ENCODE measurements at places on chromosomes 3 and 15. TPM values are rescaled to one million over a fixed set of nuclear protein-coding genes. Genes with fewer than 3 reads are reported as not detected.

GRCh38 chr3:118931996-118932395 is 102.7 kb downstream of the IGSF11 start:
- no peak for DNase-seq

GRCh38 chr3:145522893-145523651 is 637.9 kb downstream of the PLOD2 start:
- no peak for DNase-seq

DNA sequence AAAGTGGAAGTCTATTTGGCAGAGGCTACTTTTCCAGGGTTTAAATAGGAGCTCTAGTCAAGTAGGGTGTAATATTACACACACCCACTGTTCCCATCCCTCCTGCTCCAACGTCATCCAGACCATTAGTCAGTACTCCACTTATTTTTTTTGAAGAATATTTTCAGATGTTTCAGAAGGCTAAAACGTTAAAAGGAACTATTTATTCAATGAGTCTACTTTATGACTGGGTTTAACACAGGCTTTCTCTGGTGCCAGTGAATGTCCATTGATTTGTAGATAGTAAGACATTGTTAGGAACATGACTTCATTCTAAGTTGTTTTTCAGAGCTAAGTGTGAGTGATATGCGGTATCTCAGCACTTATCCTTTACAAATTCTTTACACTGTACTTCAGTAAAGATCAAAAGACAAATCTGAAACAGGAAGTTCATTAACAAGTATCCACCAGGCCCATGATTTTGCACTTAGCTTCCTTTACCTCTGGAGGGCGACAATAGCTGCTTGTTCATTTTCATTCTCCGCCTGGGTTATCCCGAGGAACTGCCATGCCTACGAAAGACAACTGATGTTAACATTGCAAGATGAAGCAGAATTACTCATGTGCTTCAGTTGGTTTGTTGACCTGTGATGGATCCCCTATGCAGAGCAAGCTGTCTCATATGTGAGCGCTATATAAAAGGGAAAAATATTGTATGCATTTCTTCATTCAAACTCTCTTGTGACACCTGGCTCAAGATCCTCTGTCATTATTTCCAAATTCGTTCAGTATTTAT is 158.7 kb downstream of the USP13 start:
- DNase-seq, result no peak

- no peak for DNase-seq
Measured at GRCh38 chr15:68271854-68272471, 5.6 kb upstream of the FEM1B start.

DNA sequence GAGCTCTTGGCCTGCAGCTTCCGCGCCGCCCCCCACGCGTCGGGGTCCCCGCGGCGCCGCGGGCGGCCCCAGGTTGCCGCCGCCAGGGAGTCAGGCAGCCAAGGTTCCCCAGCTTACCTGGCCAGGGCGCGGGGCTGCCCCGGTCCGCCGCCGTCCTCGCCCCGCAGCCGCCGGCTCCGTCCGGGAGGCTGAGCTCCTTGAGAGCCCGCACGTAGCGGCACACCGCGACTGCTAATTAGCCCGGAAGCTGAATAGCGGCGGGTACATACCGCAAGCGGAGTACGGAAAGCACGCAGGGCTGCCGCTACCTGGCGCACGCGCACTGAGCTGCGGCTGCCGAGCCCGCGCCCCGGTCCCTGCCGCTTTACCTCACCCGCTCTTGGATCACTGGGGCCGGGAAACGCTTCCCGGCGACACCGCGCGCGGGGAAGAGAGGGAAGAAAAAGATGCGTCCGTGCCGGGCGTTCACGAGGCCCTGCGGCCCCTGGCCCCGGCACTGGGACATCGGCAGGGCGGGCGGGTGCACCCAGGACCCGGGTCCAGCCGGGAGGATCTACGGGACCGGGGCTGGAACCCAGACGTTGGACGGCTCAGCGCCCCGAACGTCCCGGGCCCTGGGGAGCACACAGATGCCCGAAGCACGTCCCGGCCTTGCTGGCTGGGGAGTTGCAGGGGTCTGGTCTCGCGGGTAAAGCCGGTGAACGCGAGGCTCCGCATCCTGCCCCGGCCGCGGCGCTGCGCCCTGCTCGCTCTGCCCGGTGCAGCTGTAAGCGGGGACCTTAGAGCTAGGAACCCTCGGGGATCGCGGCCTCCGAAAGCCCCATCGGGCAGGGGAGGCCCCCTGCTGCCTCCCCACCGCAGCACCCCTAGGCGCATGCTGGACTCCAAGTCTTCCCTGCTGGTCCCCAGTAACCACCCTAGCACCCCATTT is at the start of gene GOLGA8B:
TSS of gene GOLGA8B (minus strand) at position 253 of the 931 bp plus-strand sequence. CDS start 47,739 bp downstream, outside the sequence.
- no peak for DNase-seq

DNA sequence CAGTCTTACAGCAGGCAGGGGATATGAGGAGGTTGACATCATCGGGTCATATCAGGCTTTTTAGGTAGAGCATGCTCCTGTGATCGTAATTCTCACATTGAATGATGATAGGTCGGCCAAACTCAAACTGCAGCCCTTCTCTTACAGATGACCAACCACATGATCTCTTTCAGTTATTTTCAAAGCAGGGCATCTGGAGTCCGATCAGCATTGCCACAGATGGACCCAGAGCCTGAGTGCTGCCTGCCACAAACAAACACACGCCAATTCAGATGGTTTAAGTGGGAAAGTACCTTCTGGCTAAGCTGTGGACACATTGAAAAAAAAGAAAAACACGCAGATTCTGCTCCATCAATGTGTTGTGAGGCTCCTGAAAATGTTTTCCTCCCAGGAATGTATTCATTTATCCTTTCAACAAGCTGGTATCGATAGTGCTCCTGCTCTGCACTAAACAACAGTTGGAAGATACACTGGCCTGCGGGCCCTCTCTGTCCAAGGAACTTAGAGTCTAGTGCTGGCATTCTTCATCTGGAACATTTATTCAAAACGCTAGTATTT is 31.2 kb downstream of the ARPP21 start:
- no peak for DNase-seq

DNA sequence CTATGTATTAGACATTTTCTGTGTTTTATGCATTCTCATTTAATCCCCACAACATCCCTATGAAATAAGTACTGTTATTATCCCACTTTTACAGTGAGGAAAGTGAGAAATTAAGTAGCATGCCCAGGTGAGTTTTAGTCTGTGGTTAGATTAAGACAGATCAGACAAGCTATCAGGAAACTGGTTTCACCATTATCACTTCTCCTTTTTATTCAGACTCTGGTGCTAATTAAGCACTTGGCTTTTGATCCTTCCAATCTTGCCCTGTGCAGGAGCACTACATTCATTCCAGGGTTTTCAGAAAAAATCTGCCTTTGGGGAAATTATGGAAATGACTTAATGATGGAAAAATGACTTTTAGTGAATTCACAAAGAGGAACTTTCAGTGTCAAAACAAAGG is 115.2 kb downstream of the TMEM108 start:
- no peak for DNase-seq

- DNase-seq, result no peak
Measured at GRCh38 chr15:100572362-100572983, 29.5 kb downstream of the LINS1 start.

GRCh38 chr3:11928381-11928780 is 75.8 kb upstream of the SYN2 start:
- DNase-seq, result no peak

DNA sequence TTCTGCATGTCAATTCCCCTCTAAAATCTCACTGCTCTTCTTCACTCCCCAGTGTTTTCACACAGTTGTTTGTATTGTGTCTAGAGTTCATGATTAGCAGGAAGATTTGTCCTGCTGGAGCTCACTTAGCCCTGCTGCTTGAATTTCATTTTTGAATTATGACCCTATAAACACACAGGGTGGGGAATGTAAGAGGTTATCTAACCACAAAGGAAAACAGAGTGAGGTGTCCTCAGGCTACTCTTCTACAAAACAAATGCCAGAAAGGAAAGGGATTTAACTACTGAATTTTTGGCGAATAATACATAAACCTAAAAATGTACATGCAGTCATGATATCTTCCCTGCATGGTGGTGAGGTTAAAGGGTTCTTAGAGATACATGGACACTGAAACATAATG is 215.1 kb upstream of the CNTN4 start:
- DNase-seq, result no peak

GOLGA6D gene
- not detected for total RNA-seq

SLC22A13 gene
- 2.5 TPM for total RNA-seq

DNA sequence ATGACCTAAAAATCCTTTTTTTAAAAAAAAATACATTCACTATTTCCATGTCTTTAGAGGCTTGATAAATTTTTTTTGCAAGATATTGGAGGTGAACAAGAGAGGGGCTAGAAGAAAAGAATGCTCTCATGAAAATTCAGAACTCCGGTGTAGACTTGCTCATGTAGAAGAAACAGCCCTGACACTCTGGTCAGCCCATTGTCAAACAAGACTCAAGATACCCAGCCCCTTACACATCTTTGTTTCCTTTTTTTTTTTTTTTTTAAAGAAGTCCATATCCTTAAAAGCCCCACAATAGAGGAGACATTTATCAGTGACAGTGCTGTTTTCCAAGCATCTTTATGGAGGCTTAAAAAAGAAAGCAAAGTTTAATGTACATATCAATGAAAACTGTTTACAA is 196.8 kb upstream of the RORA start:
- DNase-seq, result no peak

SECISBP2L gene
- 31.0 TPM for total RNA-seq

RAB7A gene
- total RNA-seq, result 140 TPM
